ENCODE measurements at places on chromosomes 2 and 18.

DNA sequence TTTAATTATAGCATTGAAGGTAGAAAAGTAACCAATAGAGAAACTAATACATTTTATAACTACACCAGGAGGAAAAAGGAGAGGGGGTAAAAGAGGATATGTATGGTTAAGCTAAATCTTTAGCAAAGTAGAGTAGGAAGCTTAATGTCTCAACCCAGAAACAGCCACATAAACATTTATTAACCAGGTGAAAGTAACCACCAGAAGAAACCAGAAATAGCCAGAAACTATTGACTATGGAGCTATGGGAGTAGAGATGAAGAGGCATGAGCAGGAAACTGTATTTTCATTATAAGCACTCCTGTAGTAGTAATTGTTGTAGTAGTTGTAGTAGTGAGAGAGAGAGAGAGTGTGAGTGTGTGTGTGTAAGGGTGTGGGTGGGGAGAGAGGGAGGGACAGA lies 617.5 kb upstream of the CHAC2 start:
- no peak for DNase-seq

DNA sequence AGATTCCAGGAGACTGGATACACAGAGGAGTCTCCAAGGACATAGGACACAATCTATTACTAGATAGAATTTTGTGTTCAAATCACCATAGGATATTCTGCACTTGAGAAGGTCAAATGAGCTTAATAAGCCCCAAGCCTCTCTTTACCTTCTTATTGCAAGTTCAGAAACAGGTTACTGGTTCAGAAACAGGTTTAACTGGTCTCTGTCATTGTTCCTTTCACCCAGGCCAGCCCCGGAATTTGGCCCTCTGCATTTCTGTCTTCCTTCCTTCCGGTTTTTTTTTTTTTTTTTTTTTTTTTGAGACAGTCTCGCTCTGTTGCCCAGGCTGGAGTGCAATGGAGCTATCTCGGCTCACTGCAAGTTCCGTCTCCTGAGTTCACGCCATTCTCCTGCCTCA lies 700.2 kb downstream of the EPHA4 start:
- no peak for DNase-seq

DNA sequence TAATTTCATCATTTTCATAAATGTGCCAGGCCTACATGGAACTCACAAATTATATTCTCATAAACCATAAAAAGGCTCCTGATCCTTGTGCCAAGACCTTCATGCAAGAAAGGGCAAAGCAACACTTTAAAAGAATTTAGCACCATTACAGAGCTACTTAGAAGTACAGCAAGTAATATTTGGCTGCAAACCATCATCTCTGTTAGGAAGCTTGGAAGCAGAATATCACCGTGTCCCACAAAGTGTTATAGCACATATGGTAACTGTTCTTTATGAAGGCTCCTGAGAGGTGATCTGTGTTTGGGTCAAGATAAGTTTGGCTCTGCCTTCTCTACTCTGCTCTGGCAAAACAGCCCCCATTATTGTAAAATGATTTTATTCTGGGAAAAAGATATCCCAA lies 59.7 kb upstream of the KCNJ3 start:
- no peak for DNase-seq

DNA sequence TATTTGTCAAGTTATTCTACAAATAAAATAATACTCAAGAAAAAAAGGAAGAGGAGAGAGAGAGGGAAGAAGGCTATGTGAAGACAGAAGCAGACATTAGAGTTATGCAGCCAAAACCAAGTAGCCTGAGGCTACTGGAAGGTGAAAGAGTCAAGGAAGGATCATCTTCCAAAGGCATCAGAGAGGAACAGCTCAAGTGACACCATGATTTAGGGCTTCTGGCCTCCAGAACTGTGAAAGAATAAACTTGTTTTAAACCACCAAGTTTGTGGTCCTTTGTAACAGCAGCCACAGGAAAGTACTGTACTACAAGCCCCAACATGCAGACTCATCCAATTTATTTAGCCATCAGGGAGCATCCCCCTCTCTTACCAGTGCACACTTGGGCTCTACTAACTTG lies 788.5 kb upstream of the LRRTM1 start:
- no peak for DNase-seq

- DNase-seq = no peak
Observed at GRCh38 chr2:109542384-109542783, 71.4 kb downstream of the SEPTIN10 start.

DNA sequence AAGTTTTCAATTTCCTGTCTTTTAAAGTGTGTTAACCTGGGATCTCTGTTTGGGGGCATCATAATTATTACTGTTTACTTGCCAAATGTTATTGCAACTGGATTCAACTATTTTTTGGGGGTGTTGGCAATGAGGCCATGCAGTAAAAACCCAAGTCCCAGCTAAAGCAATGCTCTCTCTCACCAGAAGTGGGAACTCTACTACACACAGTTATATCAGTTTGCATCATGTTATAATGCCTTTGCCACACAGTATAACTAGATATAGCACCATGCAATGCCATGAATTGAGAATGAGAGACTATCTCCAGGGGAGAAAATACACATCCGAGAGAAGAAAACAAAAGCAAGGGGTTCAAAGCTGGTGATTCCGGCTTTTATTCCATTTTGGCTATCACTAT lies 79.0 kb downstream of the GCA start:
- DNase-seq = no peak

DNA sequence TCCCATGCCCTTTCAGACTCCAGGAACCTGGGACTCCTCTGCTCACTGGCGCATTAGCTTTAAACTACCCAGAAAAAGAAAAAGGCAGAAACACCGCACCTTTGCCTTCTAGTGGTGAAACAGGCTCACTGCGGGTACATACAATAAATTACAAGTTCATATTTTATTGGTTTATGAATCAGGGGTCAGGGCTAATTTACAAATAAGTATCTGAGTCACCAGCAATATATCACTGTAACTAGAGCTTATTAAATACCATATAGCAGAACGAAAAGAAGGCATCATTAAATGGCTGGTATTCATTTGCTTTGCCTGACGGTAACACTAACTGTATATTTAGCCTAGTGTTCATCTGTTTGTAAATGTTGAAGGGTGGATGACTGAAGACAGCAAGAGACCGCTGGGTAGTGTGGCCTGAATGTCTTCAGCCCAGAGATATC lies 26.9 kb upstream of the DTNB start:
- peak; percentile 24 for DNase-seq

DNA sequence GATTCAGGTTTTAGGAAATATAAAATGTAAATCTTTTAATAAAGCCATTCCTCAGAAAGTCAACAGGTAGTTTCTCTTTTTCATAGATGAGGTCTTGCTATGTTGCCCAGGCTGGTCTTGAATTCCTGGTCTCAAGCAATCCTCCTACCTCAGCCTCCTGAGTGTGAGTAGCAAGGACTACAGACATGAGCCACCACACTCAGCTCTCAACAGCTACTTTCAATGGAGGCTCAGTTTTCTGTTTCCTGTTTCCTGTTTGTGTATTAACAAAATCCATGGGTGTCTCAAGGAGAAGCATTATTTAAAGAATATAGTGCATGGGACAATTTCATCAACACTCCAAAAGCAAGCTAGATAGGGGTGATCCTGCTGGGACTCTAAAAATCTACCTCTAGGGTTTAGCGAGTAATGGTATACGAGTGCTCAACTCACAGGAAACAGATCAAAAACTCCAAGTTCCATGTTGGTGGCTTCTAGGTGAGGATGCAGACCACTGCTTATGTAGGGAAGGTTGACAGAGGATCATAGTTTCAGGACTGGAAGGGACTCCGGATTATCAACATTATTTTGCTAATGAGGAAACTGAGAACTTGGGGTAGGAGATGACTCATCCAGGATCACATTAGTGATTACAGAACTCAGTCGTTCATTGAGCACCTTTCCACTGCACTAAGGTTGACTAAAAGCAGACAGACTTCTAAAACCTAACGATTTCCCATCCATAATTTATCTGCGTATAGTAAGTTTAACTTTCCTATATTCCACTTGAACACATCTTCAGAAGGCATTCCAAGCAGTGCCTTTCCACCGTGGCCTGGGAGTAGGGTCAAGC lies 61.7 kb upstream of the WIPF1 start:
- no peak for DNase-seq

- DNase-seq = peak; percentile 46
Observed at GRCh38 chr2:119366161-119366648, 429 bp downstream of the C2orf76 start.

GRCh38 chr2:203819434-203820133 lies 48.0 kb upstream of the CTLA4 start:
- DNase-seq = no peak

Measured in putamen (tissue), 1 donor.